Kidney glomerular epithelial cell (primary cell): ENCODE measurements at places on chromosomes 2 and 18.

GRCh38 chr2:71513096-71513495 is 59.7 kb downstream of the DYSF start:
- no peak for DNase-seq

- DNase-seq: no peak
These were observed 660.7 kb upstream of the RAB6C start for GRCh38 chr2:129318581-129319421.

- DNase-seq: no peak
These were observed 391.6 kb downstream of the ADCYAP1 start for GRCh38 chr18:1296237-1296636.

- no peak for DNase-seq
These were observed 2.2 kb upstream of the PDIA6 start for GRCh38 chr2:10814571-10815331.

DNA sequence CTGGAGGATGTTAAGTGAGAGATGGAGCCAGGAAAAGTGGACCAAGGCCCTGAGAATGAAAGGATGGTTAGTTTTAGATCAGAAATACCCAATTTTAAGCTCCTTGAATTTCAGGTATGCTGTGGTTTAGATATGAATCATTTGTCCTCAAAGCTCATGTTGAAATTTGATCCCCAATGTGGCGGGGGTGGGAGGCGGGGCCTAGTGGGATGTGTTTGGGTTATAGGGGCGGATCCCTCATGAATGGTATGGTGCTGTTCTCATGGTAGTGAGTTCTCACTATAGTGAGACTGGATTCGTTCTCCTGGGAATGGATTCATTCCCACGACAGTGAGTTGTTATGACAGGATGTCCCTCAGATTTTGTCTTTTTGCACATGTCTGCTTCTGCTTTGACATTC is 11.4 kb downstream of the MYO5B start:
- DNase-seq: peak; percentile 71

GRCh38 chr2:200502196-200502595 is 7.7 kb downstream of the KCTD18 start:
- DNase-seq: no peak

DNA sequence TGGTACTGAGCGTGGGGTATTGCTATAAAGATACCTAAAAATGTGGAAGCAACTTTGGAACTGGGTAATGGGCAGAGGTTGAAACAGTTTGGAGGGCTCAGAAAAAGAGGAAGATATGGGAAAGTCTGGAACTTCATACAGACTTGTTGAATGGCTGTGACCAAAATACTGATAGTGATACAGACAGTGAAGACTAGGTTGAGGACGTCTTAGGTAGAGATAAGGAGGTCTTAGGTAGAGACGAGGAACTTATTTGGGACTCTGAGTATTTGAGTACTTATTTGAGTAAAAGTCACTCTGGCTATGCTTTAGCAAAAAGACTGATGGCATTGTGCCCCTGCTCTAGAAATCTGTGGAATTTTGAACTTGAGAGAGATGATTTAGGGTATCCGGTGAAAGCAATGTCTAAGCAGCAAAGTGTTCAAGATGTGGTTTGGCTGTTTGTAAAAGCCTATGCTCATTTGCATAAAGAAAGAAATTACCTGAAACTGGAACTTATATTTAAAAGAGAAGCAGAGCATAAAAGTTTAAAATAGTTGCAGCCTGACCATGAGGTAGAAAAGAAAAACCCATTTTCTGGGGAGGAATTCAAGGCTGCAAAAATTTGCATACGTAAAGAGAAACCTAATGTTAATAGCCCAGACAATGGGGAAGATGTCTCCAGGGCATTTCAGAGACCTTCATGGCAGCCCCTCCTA is 219.6 kb downstream of the PDE1A start:
- DNase-seq: no peak

DNA sequence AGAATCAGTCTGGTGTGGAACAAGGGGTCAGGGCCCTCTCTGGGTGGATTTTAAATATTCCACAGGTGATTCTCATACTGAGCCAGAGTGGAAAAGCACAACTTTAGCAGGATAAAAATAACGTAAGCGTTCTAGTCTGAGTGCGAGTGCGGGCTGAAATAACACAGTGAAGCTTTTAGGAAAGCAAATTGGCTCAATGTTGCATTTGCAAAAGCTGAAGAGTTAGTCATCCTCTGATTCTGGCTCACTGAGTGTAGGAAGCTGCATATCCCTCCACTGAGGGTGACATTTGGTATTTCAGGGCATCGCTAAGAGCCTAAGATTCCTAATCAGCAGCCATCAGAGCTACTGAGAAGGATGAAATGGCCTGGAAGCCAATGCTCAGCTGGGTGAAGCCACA is 134.7 kb downstream of the RIF1 start:
- no peak for DNase-seq

GRCh38 chr18:66792466-66792865 is 188.6 kb upstream of the CDH19 start:
- peak; percentile 13 for DNase-seq
